ENCODE measurements at places on chromosomes 13 and 19. TPM values are rescaled to one million over a fixed set of nuclear protein-coding genes. Genes with fewer than 3 reads are reported as not detected.

The C19orf85 gene
- not detected for total RNA-seq

GRCh38 chr13:114043421-114044053, 69.7 kb upstream of the C13orf46 start:
- H3K27me3 ChIP-seq: no peaks in the 10 kb centered on the region
- no peaks in the 10 kb centered on the region for H3K4me1 ChIP-seq
- no peak overlapping the region for H3K4me3 ChIP-seq
- H3K27ac ChIP-seq: no peak overlapping the region

GRCh38 chr13:29323954-29324353, 271.5 kb downstream of the SLC7A1 start:
- no peak overlapping the region for H3K4me3 ChIP-seq
- H3K27ac ChIP-seq: no peak overlapping the region
- no peaks in the 10 kb centered on the region for H3K27me3 ChIP-seq
- no peaks in the 10 kb centered on the region for H3K4me1 ChIP-seq
- no peak for DNase-seq

The CYP4F12 gene
- 17.2 TPM for total RNA-seq

GRCh38 chr13:110576070-110576394, 14.5 kb upstream of the RAB20 start:
- no peak for DNase-seq
- H3K36me3 ChIP-seq: no peaks in the 10 kb centered on the region
- no peak overlapping the region for H3K27ac ChIP-seq
- no peaks in the 10 kb centered on the region for H3K27me3 ChIP-seq
- H3K4me1 ChIP-seq: no peaks in the 10 kb centered on the region

DNA sequence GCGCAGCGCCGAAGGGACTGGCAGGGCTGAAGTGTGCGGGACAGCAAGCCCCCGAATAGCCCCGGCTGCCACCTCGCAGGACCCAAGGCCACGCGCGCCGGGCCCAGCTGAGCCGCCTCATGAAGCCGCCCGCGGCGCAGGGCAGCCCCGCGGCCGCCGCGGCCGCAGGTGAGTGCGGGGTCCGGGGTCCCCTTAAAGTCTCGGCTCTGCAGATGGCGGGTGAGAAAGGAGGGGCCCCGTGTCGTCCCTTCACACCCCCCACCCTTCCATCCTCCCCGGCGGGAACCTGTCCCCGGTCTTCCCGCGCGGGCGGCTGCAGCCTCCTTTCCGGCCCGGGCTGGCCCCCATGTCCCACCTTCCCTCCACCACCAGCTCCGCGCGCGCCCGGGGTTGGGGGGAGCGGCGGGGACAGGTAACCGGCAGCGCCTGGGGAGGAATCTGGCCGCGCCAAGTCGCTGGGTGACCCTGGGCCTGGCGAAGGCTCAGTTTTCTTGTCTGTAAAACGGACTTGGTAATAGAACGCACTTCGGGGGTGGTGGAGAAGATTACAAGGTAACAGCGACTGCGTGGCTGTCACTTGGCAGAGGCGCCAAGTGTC, 338 bp downstream of the RGCC start:
- H3K4me1 ChIP-seq: no peaks in the 10 kb centered on the region
- peak overlapping the region; percentile 61 for H3K27ac ChIP-seq
- peak overlapping the region; percentile 99 for H3K4me3 ChIP-seq
- H3K27me3 ChIP-seq: no peaks in the 10 kb centered on the region

GRCh38 chr13:87172166-87172835, 498.9 kb upstream of the SLITRK5 start:
- H3K36me3 ChIP-seq: no peaks in the 10 kb centered on the region
- no peak overlapping the region for H3K4me3 ChIP-seq
- H3K27me3 ChIP-seq: no peaks in the 10 kb centered on the region
- DNase-seq: no peak
- H3K27ac ChIP-seq: no peak overlapping the region
- H3K4me1 ChIP-seq: no peaks in the 10 kb centered on the region

DNA sequence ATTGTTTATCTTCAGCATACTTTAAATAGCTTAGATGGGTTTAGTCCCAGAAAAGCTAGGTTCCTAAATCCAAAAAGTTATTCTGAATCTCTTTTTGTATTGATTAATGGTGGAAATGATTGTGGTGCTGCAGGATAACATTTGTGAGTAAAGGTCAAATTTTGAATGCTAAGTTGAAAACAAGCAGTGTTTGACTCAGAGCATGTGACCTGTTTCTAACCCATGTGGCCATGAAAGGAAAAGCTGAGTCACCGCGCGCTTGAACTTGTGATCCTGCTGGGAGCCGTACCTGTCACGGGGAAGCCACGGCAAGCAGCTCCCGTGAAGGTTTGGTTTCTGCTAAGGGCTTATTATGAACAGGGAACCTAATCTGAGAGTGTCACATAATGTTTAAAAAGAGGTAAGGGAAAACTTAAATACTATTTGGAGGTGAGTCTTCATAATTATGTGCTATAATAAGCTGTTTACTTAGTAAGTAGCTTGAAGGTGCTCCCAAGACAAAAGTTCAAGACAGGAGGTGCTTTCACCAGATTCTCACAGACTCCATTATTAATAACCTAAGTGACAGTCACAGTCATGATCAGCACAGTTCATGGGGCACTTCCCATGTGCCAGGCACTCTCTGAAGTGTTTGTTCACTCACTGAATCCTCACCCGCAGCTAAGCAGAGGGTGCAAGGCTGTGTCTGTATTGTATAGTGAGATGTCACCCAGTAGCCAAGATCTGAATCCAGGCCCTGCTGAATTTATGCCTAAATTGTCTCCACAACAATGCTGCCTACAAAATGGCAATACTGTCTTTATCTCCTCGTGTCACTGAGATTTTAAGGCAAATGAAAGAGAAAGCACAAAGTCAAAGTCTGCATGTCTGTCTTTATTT, 286.5 kb downstream of the MYO16 start:
- H3K4me1 ChIP-seq: peaks cover 15% of the 10 kb centered on the region
- no peaks in the 10 kb centered on the region for H3K27me3 ChIP-seq
- DNase-seq: peak; percentile 85
- peak overlapping the region; percentile 79 for H3K27ac ChIP-seq
- H3K36me3 ChIP-seq: no peaks in the 10 kb centered on the region

Measured in ascending aorta (tissue), 2 donors.